Nephron progenitor cell (in vitro differentiated cells): ENCODE measurements at places on chromosomes 7 and 10.
A peak's percentile ranks its signal among the peaks of the same experiment; 100 is the strongest.

DNA sequence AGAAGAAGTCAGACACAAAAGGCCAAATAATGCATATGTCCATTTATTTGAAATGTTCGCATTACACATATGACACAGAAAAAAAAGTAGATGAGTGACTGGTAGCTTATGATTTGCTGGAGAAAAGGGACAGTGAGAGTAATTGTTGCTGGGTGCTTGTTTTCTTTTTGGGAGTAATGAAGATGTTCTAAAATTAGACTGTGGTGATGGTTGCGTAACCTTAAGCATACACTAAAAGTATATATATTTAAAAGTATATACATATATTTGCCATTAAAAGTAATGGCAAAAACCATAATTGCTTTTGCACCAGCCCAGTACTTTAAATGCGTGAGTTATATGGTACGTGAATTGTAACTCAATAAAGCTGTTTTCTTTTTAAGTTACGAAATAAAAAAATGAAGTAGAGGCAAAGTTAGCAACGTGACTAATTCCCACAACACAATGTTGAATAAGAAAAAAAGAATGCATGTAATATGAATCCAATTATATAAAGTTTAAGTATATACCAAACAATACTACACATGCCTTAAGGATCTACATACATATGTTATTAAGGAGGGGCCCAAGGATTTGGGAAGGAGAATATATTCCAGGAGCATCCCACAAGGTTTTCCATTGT, 360.4 kb upstream of the CELF2 start:
- no peak overlapping the region for H3K27ac ChIP-seq
- peaks cover 3% of the 10 kb centered on the region for H3K27me3 ChIP-seq
- no peak for DNase-seq
- no peak overlapping the region for H3K4me3 ChIP-seq
- peaks cover 5% of the 10 kb centered on the region for H3K36me3 ChIP-seq
- peaks cover 2% of the 10 kb centered on the region for H3K4me1 ChIP-seq

DNA sequence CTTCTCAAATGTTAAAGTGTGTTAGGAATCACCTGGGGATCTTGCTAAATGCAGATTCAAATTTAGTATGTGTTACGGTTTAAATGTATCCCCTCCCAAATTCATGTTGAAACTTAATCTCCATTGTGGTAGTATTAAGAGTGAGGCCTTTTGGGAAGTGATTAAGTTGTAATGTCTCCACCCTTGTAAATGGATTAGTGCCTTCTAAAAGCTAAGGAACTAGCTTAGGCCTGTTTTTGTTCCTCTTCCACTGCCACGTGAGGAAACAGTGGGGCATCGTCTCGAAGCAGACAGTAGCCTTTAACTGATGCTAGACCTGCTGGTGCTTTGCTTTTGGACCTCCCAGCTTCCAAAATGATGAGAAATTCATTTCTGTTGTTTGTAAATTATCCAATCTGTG, 52.3 kb upstream of the SEMA3D start:
- H3K4me3 ChIP-seq: no peak overlapping the region
- peaks cover 7% of the 10 kb centered on the region for H3K4me1 ChIP-seq
- H3K27me3 ChIP-seq: no peaks in the 10 kb centered on the region
- DNase-seq: no peak

- no peak overlapping the region for H3K4me3 ChIP-seq
- no peaks in the 10 kb centered on the region for H3K36me3 ChIP-seq
- no peaks in the 10 kb centered on the region for H3K27me3 ChIP-seq
Observed at GRCh38 chr7:112422842-112423496, 27.3 kb upstream of the IFRD1 start.

GRCh38 chr7:74527842-74528241, 74.1 kb downstream of the GTF2IRD1 start:
- no peak overlapping the region for H3K4me3 ChIP-seq
- H3K4me1 ChIP-seq: no peaks in the 10 kb centered on the region
- H3K27ac ChIP-seq: no peak overlapping the region
- H3K36me3 ChIP-seq: peaks cover 63% of the 10 kb centered on the region
- no peaks in the 10 kb centered on the region for H3K27me3 ChIP-seq

DNA sequence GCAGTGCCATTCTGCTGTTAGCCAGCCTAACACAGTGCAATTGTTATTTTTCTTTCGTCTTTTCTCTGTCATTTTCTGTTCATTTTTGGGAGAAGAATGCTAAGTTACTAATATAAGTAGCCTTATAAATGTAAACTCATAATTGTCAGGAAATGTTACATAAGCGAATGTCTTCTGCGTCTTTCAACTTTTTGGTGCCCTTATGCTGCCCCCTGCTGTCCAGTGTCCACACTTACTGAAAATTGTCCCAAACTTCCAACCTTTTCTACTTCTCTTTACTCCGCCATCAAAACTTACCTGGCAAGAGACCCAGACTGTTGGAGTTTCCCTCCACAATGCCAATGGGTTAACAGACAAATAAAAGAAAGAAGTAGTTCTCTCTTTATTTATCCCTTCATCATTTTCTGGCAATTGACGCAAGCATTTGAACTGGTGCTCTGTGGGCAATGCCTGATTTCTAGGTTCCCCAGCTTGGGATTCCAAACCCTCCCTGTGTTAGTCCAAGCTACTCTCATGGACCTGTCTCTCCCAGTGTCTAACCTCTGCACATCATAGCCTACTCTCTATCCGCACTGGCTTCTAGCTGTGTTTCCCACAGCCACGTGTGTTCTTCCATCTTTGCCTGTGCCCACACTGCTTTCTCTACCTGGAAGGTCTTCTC, 21.0 kb upstream of the EPC1 start:
- H3K4me1 ChIP-seq: peaks cover 15% of the 10 kb centered on the region
- H3K36me3 ChIP-seq: peaks cover 25% of the 10 kb centered on the region
- peak; percentile 65 for DNase-seq
- peaks cover 3% of the 10 kb centered on the region for H3K27me3 ChIP-seq
- H3K27ac ChIP-seq: no peak overlapping the region

GRCh38 chr10:130748409-130749057, 563.0 kb downstream of the TCERG1L start:
- H3K27me3 ChIP-seq: peaks cover 31% of the 10 kb centered on the region
- H3K36me3 ChIP-seq: no peaks in the 10 kb centered on the region
- peak overlapping the region; percentile 66 for H3K27ac ChIP-seq
- peaks cover 53% of the 10 kb centered on the region for H3K4me1 ChIP-seq
- peak; percentile 20 for DNase-seq

DNA sequence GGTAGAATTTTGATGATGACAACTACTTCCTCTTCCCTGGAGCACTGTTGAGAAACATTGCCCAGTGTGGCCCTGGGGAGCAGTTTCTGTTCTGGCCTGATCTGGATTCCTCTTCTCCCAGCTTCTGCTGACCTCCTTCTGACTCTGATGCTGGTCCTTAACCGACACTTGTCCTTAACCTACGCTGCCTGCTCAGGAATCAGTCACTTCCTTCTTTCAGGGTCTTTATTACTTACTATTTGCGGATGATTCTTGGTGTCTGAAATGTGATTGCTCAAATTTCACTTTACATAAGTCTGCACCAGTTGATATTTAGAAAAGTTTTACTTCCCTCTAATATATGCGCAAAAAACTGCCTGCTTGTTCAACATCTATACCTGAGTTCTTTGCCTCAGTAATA, 164.1 kb downstream of the PTEN start:
- H3K27me3 ChIP-seq: peaks cover 3% of the 10 kb centered on the region
- no peaks in the 10 kb centered on the region for H3K36me3 ChIP-seq
- H3K4me1 ChIP-seq: peaks cover 14% of the 10 kb centered on the region
- H3K27ac ChIP-seq: no peak overlapping the region
- H3K4me3 ChIP-seq: no peak overlapping the region

- peak within 1 kb of the TSS; percentile 99 for H3K27ac ChIP-seq
- peak within 1 kb of the TSS; percentile 91 for H3K4me3 ChIP-seq
- H3K36me3 ChIP-seq: peaks cover 14% of the 10 kb centered on the region
- H3K27me3 ChIP-seq: peaks cover 6% of the 10 kb centered on the region
- peak; percentile 72 for DNase-seq
Observed at GRCh38 chr7:29989257-29989995, at the start of gene SCRN1. Gene SCRN1, minus strand, starts transcription at chr7:29989801. Its CDS starts 20,734 bp downstream, at chr7:29969067.

DNA sequence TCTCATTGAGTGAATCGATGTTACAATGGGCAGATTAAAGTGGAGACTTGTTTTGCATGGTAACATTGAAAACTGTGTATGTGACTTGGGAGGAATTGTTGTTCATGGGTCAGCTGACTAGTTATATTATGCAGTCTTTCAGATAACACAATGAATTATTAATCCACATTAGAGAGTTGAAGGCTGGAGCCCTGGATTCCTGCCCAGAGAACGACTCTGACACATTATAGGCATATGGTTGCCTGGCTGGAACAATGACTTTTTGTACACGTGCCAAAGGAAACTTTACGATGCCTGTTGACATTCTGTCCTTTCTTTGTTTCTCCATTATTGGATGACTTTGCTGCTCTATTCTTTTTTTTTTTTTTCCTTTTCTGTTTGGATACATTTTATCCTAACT, 52.3 kb upstream of the TMEM229A start:
- H3K27ac ChIP-seq: no peak overlapping the region
- no peak for DNase-seq
- H3K36me3 ChIP-seq: no peaks in the 10 kb centered on the region
- no peaks in the 10 kb centered on the region for H3K4me1 ChIP-seq
- H3K4me3 ChIP-seq: no peak overlapping the region

DNA sequence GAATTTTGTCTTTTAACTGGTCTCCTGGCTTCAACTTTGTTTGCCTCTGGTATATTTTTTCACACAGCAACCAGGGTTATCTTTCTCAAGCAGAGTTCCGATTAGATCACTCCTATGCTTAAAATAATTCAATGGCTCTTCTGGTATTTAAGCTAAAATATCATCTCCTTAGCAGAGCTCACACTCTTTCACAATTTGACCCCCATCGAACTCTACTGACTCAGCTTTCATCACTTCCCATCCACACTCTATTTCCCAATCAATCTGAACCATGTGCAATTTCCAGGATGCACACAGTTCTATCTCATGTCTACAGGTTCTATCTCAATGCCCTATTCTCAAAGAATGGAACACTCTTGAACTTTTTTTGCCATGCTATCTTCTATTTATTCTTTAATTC, 809.5 kb downstream of the GRID1 start:
- H3K4me1 ChIP-seq: no peaks in the 10 kb centered on the region
- H3K27me3 ChIP-seq: peaks cover 4% of the 10 kb centered on the region
- H3K36me3 ChIP-seq: no peaks in the 10 kb centered on the region
- DNase-seq: no peak
- no peak overlapping the region for H3K27ac ChIP-seq

DNA sequence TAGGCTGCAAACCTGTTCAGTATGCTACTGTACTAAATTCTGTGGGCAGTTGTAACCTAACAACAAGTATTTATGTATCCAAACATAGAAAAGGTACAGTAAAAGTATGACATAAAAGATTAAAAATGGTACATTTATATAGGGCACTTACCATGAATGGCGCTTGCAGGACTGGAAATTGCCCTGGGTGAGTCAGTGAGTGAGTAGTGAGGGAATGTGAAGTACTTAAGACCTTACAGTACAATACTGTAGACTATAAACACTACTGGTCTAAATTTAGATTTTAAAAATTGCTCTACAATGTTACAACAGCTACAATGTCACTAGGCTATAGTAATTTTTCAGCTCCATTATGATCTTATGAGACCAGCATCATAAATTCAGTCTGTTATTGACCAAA, 146.0 kb upstream of the GNAI1 start:
- H3K4me1 ChIP-seq: no peaks in the 10 kb centered on the region
- no peaks in the 10 kb centered on the region for H3K36me3 ChIP-seq
- no peak for DNase-seq
- H3K27ac ChIP-seq: no peak overlapping the region

- no peak for DNase-seq
- no peaks in the 10 kb centered on the region for H3K4me1 ChIP-seq
- H3K27me3 ChIP-seq: no peaks in the 10 kb centered on the region
- no peaks in the 10 kb centered on the region for H3K36me3 ChIP-seq
- H3K4me3 ChIP-seq: no peak overlapping the region
Observed at GRCh38 chr10:83582407-83583095, 556.8 kb upstream of the GHITM start.

GRCh38 chr10:109743146-109743545, 180.2 kb downstream of the XPNPEP1 start:
- no peaks in the 10 kb centered on the region for H3K36me3 ChIP-seq
- peaks cover 12% of the 10 kb centered on the region for H3K4me1 ChIP-seq
- no peak overlapping the region for H3K27ac ChIP-seq

DNA sequence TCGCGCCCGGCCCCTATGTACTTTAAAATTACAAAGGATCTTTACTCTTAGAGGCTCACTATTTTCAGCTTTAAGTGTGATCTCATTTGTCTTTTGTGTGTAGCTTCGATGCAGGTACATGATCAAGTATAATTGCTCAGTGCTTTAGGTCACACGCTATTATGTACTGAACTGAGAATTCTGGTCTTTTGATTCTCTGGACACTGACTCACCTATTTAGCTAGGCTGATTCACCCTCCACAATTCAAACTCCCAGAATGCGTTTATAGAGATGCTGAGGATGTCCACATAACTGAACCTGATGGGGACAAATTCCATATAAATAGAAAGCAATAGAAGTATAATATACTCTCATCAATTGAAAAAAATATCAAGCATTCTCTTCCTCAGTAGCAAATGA, 57.8 kb downstream of the PRKCQ start:
- no peaks in the 10 kb centered on the region for H3K27me3 ChIP-seq
- H3K4me1 ChIP-seq: peaks cover 19% of the 10 kb centered on the region
- no peak for DNase-seq
- no peak overlapping the region for H3K4me3 ChIP-seq
- H3K27ac ChIP-seq: no peak overlapping the region
- peaks cover 5% of the 10 kb centered on the region for H3K36me3 ChIP-seq

DNA sequence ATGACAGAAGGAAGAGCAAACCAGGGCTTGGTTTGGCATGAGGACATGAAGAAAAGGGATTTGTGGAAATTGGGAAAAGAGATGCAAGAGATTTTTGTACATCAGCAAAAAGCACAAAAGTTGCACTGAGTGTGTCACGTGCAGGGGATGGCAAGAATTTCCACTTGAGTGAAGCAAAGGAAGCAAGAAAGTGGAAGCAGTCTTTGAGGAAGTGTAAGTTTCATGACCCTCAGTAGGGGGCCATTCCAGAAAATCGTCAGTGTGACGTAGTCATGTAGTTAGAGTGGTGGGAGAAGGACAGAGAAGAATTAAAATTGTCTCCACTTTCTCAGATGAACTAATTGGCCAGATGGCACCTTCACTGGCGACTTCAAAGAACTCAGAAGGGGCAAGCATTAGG, 123.3 kb upstream of the FZD1 start:
- no peaks in the 10 kb centered on the region for H3K27me3 ChIP-seq
- DNase-seq: no peak
- no peak overlapping the region for H3K4me3 ChIP-seq
- H3K27ac ChIP-seq: no peak overlapping the region
- peaks cover 7% of the 10 kb centered on the region for H3K4me1 ChIP-seq

- peaks cover 67% of the 10 kb centered on the region for H3K36me3 ChIP-seq
- peaks cover 18% of the 10 kb centered on the region for H3K4me1 ChIP-seq
- no peak for DNase-seq
- H3K27ac ChIP-seq: no peak overlapping the region
- H3K27me3 ChIP-seq: peaks cover 5% of the 10 kb centered on the region
Observed at GRCh38 chr10:119352807-119353206, 145.4 kb downstream of the GRK5 start.

DNA sequence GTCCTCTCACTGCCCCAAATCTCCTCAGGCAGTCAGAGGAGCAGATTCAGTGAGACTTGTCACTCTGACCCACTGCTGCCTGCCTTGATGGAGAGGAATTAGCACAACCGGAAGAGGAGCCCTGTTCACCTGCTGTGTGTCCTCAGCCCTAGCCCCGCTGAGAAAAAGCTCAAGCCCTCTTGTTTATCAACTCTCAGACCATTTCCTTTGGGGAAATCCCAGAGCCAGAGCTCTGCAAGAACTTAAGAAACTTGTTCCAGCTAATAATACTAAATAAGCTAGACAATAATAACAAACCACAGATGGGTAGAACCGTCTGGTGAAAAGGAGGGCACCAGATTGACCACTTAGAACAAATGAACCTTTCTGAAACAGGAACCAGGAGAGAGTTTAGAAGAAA, 37.7 kb upstream of the ITGB1 start:
- H3K27me3 ChIP-seq: peaks cover 1% of the 10 kb centered on the region
- DNase-seq: no peak
- peaks cover 9% of the 10 kb centered on the region for H3K36me3 ChIP-seq
- no peak overlapping the region for H3K27ac ChIP-seq
- H3K4me3 ChIP-seq: no peak overlapping the region
